ENCODE measurements at places on chromosomes 13 and 19.
A peak's percentile ranks its signal among the peaks of the same experiment; 100 is the strongest.

DNA sequence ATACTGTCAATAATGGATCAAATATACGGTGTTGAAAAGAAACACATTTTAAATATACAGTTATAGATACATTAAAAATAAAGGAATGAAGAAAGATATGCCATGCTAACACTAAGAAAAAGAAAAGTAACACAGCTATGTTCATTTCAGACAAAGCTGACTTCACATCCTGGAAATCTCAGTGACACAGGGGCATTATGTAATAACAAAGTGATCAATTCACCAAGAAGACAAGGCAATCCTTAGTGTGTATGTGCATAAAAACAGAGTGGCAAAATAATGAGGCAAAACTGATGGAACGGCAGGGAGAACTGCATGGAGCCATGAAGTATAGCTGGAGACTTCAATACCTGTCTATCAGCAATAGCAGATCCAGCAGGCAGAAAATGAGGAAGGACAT is 13.1 kb downstream of the ZNF14 start:
- DNase-seq, result no peak

GRCh38 chr19:14164082-14164481 is 27.7 kb upstream of the ASF1B start:
- no peak for DNase-seq

DNA sequence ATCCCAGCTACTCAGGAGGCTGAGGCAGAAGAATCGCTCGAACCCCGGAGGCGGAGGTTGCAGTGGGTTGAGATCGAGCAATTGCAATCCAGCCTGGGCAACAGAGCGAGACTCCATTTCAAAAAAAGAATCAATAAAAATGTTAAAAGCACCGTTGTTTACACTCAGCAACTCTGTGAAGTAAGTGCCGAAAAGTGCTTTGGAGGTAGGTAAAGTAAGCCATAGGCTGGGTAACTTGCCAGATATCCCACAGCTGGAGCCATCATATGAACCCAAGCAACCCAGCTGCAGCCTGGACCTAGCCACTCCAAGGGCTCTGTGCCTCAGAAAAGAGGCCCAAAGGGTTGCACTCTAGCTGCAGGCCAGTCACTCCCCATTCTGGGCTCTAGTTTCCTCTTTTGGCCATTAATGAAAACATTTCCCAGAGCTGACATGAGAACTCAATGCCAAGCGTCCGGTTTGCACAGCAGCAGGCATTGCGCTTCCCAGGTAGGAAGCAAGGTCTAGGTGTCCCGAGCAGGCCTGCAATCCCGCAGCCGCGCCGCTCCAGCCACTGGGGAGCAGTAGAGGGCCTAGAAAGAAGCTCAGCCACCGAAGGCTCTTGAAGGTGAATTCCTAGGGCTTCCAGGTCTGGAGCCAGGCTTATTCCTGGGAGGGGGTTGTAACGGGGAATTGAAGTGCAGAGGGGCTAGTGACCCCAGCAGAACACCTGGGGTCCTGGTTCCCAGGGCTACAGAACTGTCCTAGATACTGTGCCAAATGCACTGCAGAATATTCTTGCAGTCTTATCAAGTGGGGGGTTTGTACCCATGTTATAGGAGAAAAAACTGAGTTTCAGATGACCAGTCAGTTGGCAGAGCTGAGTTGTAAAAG is 4.1 kb upstream of the CD79A start:
- peak; percentile 79 for DNase-seq

DNA sequence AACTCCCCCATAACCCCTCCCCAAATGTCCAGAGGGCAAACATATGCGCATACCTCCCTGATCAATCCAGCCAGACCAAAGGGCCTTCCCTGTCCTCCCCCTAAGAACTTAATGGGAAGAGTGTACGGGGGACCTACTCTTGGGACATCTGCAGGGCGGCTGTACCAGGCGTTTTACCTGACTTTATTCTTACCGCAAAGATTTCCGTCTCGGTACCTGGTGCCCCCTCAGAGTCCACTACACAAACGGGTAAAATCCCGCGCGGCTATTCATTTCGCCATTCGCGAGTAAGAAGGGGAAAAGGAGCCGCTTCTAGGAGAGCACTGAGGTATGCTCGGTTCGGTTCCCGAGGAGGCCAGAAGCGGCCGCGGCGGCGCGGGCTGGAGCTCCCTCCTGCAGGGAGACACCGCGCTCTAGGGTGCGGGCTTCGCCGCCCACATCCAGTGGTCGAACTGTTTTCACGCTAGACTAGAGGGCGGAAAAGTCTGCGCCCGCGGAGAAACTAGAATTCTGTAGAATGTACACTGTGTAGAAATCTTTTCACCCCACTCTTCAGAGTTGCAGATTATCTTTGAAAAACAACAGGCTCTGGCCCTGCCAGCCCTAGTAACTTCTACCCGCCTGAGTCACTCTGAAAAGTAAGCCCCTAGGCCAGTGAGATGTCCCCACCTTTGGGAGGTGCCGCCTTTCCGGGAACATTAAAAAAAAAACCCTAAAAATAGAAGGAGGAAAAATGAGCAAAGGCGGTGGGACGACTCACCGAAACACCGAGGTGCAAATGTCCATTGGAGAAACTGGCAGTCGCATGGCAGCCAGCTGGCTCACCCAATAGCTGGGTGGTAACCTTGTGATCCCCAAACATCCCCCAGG is 3.8 kb upstream of the TSHZ3 start:
- DNase-seq, result peak; percentile 27

DNA sequence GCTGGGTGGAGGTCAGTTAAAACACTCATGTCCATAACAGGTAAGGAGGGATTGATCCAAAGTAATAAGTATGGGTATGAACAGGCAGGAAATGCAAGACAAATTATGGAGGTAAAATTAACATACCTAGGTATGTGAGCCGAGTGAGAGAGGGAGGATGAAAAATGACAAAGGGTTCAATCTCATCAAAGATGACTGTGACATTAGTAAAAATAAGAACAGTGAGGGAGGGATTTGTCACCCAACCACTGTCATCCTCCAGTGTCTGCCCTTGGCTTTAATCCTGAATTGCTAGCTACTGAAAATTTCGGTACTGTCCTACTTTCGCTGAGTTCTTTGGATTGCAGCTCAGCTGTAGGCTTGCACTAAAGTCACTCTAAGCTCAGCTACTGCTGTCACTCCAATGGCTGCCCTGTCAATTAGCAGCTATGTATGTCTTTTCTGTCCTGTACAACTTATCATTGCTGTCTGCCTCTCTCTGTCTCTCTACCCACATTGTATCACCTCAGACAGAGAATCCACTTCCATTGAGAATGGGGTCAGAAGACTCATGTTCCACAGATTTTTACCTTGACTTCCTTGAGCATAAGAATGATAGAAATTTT is 62.5 kb downstream of the LRRC63 start:
- DNase-seq, result no peak

- peak; percentile 32 for DNase-seq
These were observed 7.8 kb downstream of the MKNK2 start for GRCh38 chr19:2043251-2043641.

GRCh38 chr13:110347535-110348308 is 40.6 kb downstream of the COL4A2 start:
- DNase-seq, result no peak

DNA sequence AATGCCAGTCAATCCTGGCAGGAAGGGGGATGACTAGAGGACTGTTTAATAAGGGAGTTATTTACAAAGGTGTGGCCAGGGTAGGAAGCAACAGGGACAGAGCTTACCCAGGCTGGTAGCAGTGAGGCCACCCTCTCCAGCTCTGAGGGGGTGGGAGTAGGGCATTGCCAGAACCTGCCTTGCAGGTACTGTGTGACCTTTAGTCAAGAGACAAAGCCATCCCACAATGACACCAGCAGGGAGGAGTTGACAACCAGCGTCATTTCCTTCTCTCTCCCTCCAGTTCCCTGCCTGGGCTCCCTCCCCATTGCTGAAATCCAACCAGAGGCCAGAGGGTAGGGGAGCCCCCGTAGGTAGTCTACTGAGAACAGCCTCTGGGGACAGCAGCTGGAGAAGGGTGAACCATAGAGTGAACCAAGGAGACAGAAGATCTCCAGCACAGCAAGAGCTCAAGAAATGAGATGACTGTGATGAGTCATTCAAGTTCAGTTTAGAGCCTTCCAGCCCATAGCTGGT is 33.3 kb upstream of the SPATA13 start:
- no peak for DNase-seq

DNA sequence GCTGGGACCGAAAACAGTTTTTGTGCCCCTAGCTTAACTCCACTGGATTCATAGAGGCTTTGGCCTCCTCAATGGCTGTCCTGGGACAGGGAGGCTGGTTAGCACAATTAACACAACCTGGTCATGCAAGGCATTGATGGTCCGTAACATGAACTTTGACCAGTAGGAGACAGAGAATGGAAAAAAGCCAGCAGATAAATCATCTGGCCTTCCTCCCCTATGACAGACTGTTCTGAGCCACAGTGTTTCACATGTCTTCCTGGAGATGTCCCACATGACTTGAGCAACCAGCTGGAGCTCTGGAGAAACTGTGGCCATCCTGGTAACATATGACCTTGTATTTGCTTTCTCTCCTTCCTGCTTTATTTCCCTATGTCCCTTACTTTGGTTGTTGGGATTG is 244.2 kb downstream of the UQCRFS1 start:
- no peak for DNase-seq

- no peak for DNase-seq
These were observed 13.6 kb downstream of the ZSWIM4 start for GRCh38 chr19:13808856-13809255.

DNA sequence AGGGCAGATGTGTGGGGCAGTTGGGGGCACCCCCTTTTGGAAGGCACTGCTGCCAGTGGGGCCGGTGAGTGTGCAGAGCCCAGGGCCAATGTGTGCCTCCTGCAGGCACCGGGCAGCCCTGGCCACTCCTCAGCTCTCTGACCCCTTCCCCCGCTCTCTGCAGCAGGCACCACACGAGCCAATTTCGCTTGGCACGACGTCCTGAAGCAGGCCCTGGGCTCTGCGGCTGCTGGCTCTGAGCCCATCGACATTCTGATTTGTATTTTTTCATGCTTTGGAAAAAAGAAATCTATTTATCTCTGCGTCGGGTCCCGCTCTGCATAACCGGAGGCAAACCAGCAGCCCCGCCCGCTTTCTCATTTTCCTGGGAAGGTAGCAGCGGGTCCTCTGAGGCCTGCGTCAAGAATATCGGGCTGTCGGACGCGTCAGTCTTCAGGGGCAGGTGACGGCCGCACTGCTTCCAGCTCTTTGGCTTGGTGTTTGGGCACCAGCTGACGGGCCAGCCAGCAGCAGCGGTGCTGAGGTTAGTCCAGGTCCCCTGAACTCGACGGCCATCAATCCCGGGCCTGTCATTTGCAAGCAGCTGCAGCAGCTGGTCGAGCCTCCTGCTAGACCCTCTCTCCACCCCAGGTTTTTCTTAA is 134.3 kb downstream of the KDM4B start:
- no peak for DNase-seq

- no peak for DNase-seq
These were observed 401.6 kb downstream of the COG6 start for GRCh38 chr13:40056898-40057619.

DNA sequence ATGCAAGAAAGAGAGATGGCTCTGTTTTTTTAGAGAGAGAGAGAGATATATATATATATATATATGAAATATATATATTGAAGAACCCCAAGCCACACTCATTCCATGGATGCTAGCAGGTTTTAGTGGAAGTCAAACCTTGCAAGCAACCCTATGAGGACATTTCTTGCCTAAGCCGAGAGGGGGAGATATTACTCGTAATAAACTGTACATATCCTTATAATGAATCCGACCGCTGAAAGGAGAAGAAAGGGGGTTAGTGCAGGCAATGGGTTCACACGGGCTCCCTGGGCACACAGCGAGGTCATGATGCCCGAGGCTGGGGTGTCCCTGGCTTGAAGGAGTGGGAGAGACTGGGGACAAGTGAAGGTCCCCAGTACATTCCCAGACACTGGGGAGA is 78.3 kb downstream of the IER2 start:
- no peak for DNase-seq

DNA sequence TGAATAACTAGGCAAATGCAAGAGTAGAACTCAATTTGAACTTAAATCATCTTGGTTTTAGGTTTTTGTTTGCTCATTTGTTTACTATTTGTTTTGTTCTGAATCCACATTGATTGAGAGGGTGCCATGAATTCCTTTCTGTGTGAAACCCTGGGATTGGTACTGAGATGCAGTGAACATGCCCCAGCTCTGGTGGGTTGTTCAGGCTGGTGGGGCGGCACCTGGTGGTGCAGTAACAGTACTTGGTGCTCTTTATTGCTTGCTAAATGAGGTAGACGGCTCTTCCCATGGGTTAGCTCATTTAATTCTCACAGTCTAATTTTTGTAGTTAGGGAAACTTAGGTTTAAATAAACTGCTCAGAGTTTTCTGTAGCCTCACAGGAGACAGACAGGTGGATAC is 48.4 kb downstream of the WASF3 start:
- no peak for DNase-seq

- DNase-seq, result no peak
These were observed 7.6 kb downstream of the NUCB1 start for GRCh38 chr19:48907671-48908070.

DNA sequence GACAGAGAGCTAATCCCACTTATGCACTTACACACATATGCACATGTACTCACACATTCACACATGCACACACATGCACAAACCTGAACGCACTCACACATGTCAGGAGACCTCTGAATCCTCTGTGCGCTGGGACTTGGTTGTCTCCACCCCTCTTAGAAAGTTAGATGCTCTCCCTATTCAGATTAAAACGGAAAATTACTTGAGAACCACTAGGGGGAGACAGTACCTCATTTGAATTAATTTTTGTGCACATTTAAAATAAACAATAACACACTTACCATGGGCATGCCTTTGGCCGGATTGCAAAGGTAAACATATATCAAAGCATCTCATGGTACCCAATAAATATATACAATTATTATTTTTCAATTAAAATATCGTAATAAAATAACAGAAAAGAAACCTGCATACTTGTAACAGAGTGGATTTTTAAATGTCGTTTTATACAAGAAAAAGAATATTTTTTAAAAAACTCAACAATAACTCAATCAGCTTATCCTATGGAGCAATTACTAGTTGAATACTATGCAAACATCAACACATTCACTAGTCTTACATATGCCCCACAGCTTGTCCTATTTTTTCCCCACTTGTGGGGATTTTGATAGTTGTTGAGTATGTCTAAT is 9.5 kb upstream of the LILRB4 start:
- DNase-seq, result no peak

GRCh38 chr19:5691822-5692722 is 2.0 kb downstream of the RPL36 start:
- DNase-seq, result no peak

DNA sequence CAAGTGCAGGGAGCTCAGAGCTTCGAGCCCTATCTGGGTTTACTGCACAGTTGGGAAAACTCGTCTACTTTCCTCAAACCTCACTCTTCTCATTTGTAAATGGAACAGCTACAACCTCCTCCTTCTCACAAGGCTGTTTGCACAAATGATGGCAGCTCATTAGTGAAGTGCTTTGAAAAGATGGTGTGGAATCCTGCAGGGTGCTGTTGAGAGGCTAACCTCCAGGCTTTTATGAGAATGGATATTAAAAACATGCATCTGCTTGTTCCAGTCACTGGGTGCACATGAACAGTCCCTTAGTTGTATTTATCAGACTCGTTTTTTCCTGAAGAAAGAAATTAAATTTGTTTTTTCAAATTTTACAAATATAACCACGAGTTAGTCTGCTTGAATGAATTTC is 36.6 kb downstream of the PCDH8 start:
- DNase-seq, result no peak
